Mammary microvascular endothelial cell (primary cell): ENCODE measurements at places on chromosomes 6 and 20. TPM values are rescaled to one million over a fixed set of nuclear protein-coding genes. Genes with fewer than 3 reads are reported as not detected.

The C20orf141 gene
- total RNA-seq, result not detected in 2 replicates

The HSD17B8 gene
- 6.7 and 9.8 TPM in 2 replicates for total RNA-seq

The SGK2 gene
- not detected in 2 replicates for total RNA-seq

The IMPG1 gene
- not detected in 2 replicates for total RNA-seq

The PTCRA gene
- total RNA-seq, result 5.4 TPM in 1 of 2 replicates, not detected in the other

The METTL24 gene
- total RNA-seq, result not detected in 2 replicates

The C6orf141 gene
- 10.6 and 11.3 TPM in 2 replicates for total RNA-seq

The DOK5 gene
- total RNA-seq, result 0.67 TPM in 1 of 2 replicates, not detected in the other

The HNF4A gene
- total RNA-seq, result not detected in 2 replicates

The SLC22A16 gene
- total RNA-seq, result 1.6 TPM in 1 of 2 replicates, not detected in the other

The C20orf202 gene
- not detected in 2 replicates for total RNA-seq

The FRK gene
- total RNA-seq, result under 0.01 TPM in 1 of 2 replicates, not detected in the other

The HLA-G gene
- not detected in 2 replicates for total RNA-seq

The ATRN gene
- total RNA-seq, result 13.0 and 15.3 TPM in 2 replicates

The TMEM200A gene
- 0.27 and 0.30 TPM in 2 replicates for total RNA-seq

The EYA4 gene
- total RNA-seq, result 0.33 TPM in 1 of 2 replicates, not detected in the other

The NHSL1 gene
- 35.1 and 38.9 TPM in 2 replicates for total RNA-seq

The AIF1 gene
- total RNA-seq, result not detected in 2 replicates

The TMEM217 gene
- total RNA-seq, result 7.8 and 10.1 TPM in 2 replicates

The PDYN gene
- not detected in 2 replicates for total RNA-seq

The CCDC167 gene
- 92.7 and 100 TPM in 2 replicates for total RNA-seq

The HLA-DRB5 gene
- total RNA-seq, result not detected in 2 replicates

The MLN gene
- not detected in 2 replicates for total RNA-seq

The DDR1 gene
- total RNA-seq, result 3.7 and 6.3 TPM in 2 replicates

The PNPLA1 gene
- not detected in 2 replicates for total RNA-seq

The STMND1 gene
- not detected in 2 replicates for total RNA-seq

The ARFGEF2 gene
- total RNA-seq, result 31.2 and 35.4 TPM in 2 replicates

The SMOC2 gene
- not detected in 2 replicates for total RNA-seq

The KCNK16 gene
- total RNA-seq, result not detected in 2 replicates

The BFSP1 gene
- total RNA-seq, result 3.3 and 8.7 TPM in 2 replicates

The CENPW gene
- 28.8 and 33.8 TPM in 2 replicates for total RNA-seq

The PXT1 gene
- not detected in 2 replicates for total RNA-seq

The SLA2 gene
- total RNA-seq, result not detected in 2 replicates

The AVP gene
- total RNA-seq, result not detected in 2 replicates

The TSHZ2 gene
- total RNA-seq, result 0.73 and 0.94 TPM in 2 replicates

The MAPK13 gene
- 4.0 and 5.9 TPM in 2 replicates for total RNA-seq

The ME1 gene
- 14.6 and 15.5 TPM in 2 replicates for total RNA-seq

The POLH gene
- total RNA-seq, result 27.8 and 28.3 TPM in 2 replicates
